ENCODE measurements at places on chromosomes 11 and 22. TPM values are rescaled to one million over a fixed set of nuclear protein-coding genes. Genes with fewer than 3 reads are reported as not detected.

DNA sequence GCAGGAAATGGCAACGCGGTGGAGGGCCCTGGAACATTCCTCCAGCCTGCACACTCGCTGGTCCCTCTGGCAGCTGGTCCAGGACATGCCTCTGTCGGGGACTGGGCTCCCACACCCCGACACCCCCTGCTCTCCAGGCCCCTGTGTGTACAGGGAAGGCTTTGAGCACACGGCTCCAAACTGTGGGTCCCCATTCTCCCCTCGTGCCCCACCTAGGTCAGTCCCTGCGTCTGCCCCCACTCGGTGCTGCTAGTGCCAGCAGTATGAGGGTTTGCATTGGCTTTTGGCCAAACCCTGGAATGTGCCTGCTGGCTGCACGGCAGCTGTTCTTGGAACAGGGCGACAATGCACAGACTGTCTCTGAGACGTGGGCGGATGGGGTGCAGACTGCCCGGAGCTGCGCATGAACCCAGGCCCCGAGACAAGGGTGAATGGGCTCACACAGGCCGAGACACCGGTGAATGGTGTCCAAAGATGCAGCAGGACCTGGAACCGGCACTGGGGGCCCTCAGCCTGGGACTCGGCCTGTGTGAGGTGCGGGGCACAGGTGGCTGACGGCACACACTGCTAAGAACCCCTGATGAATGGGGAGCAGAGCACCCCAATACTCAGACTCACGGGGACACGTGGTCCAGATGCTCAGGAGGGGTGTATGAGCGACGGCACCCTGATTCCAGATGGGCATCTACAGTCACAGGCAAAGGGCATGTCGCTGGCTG, 7.5 kb upstream of the SYT8 start:
- peak; percentile 32 for ATAC-seq

- ATAC-seq = no peak
Measured at GRCh38 chr11:123197711-123198110, 2.7 kb upstream of the CLMP start.

GRCh38 chr11:81725701-81726100, 1008.0 kb downstream of the FAM181B start:
- no peak for ATAC-seq

- peak; percentile 26 for ATAC-seq
Measured at GRCh38 chr11:12131943-12132789, 21.8 kb downstream of the MICAL2 start.

The RCOR2 gene
- total RNA-seq = 0.74 TPM

The SLC17A6 gene
- not detected for total RNA-seq

The GGTLC3 gene
- total RNA-seq = not detected

- ATAC-seq = no peak
Measured at GRCh38 chr22:27407369-27407985, 394.1 kb downstream of the MN1 start.

The FGF3 gene
- not detected for total RNA-seq

The CLDN5 gene
- total RNA-seq = 29.6 TPM

The ARHGAP8 gene
- total RNA-seq = not detected

- ATAC-seq = no peak
Measured at GRCh38 chr22:41347066-41347859, 34.5 kb upstream of the TEF start.

GRCh38 chr11:27697679-27698275, 2.5 kb downstream of the BDNF start:
- no peak for ATAC-seq

DNA sequence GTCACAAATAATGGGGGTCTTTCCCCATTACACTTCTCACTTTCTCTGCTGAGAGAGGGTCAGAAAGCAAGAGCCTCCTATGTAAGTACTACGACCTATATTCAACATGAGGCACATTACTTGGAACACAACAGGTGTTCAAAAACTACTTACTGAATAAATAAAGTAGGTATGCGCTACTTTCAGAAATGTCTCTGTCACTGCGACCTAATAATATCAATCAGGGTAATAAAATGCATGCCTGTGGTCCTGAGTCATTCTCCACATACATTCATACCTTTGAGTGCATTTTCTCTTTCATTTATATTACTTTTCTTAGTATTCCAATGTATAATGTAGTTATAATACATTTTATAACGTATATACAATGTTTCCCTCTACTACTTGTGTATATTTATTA, 838.9 kb downstream of the DLG2 start:
- ATAC-seq = no peak

GRCh38 chr11:3002871-3003270, 10.7 kb upstream of the NAP1L4 start:
- ATAC-seq = no peak

The LRRC10B gene
- total RNA-seq = 0.45 TPM

The WDR74 gene
- total RNA-seq = 26.6 TPM

- ATAC-seq = no peak
Measured at GRCh38 chr11:11894486-11894885, 52.7 kb downstream of the USP47 start.

The TSPAN32 gene
- total RNA-seq = 3.6 TPM

- ATAC-seq = no peak
Measured at GRCh38 chr11:26028393-26028911, 303.5 kb upstream of the ANO3 start.

DNA sequence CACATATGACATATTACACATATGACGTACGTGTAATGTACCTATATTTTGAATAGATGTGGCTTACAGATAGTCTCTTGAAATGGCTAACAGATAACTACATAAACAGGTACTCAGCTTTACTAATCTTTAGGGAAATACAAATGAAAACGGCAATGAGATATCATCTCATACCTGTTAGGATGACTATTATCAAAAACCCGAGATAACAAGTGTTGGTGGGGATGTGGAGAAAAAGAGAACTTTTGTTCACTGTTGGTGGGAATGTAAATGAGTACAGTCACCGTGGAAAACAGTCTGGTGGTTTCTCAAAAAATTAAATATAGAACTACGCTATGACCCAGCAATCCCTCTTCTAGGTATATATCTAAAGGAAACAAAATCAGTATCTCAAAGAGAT, 247.6 kb downstream of the ETS1 start:
- no peak for ATAC-seq

The SLC22A9 gene
- total RNA-seq = not detected

DNA sequence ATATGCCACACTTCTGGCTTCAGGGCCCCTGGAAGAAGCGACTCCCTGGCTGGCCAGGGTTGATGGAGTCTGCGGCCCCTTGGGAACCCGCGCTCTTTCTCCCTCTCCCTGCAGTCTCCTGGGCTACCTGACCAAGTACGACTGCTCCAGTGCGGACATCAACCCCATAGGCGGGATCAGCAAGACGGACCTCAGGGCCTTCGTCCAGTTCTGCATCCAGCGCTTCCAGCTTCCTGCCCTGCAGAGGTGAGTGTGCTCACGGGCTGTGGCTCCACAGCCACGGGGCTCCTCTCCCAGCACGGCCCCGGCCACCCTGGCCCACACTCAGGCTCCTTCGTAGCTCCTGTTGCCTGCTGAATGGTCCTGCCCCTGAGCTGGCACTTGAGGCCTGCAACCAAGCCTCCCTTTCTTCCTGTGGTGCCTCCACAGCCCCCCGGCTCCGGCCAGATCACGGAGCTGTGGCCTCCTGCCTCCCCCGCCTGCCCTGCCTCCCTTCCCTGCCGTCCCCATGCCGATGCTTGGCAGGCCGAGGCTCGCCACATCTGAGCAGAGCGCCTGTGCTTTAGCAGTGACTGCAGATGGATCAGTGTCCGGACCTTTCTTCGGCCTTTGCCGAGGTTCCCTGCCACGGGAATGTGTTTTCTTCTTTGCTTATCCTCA, 36.2 kb upstream of the KRTAP5-7 start:
- ATAC-seq = no peak

Data from gastroesophageal sphincter (tissue), 4 donors.